Activated CD8-positive, alpha-beta memory T cell treated with anti-CD3 and anti-CD28 coated beads, Interleukin-2, amount 50 U/mL, for 48 hours (primary cell): ENCODE measurements at places on chromosomes 6 and 20.

- peak; percentile 61 for DNase-seq
Measured at GRCh38 chr6:3026791-3027626, 27.3 kb downstream of the NQO2 start.

DNA sequence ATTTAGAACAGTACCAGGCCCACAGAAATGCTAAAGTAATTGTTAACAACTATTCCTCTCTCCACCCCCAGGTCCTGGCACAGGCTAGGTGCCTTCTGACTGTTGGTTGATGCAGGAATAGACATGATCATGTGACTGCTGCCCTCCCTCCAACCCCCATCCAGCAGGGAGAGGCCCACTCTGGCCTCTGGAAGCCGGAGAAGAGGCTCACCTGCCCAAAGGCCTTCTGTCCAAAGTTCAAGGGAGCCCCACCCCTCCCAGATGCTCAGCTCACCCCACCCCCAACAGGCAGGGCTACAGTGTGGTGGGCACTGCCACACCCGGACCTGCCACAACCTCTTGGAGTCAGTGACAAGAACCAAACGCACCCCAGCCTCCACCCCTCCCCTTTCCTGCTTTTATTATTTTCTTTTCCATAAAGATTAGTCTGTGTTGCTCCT is 26.9 kb upstream of the FOXP4 start:
- DNase-seq: no peak

DNA sequence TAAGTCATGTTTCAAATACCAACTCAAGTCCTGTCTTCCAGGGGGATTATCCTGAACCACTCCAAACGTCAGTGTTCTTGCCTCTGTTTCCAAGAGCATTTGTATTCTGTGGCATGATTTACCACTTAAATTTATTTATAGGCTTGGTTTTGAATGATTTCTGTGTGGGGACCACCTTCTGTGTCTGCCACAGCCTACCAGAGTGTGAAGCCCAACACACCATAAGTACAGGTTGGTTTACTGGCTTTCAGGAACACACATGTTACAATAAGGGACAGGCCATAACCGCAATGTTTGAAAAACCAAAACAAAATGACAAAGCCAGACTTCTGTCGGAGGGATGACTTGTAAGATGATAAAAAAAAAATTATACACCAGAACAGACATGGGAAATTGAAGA is 56.5 kb upstream of the MAP3K7 start:
- no peak for DNase-seq

- no peak for DNase-seq
Measured at GRCh38 chr20:49762940-49763766, 49.5 kb upstream of the B4GALT5 start.

- DNase-seq: no peak
Measured at GRCh38 chr6:106910999-106911949, 63.3 kb downstream of the CD24 start.

GRCh38 chr20:48298851-48299484 is 513.7 kb upstream of the SULF2 start:
- no peak for DNase-seq

- DNase-seq: peak; percentile 81
Measured at GRCh38 chr6:53347921-53348370, 804 bp downstream of the ELOVL5 start.

- DNase-seq: no peak
Measured at GRCh38 chr20:1377984-1378734, 14.7 kb downstream of the FKBP1A start.

DNA sequence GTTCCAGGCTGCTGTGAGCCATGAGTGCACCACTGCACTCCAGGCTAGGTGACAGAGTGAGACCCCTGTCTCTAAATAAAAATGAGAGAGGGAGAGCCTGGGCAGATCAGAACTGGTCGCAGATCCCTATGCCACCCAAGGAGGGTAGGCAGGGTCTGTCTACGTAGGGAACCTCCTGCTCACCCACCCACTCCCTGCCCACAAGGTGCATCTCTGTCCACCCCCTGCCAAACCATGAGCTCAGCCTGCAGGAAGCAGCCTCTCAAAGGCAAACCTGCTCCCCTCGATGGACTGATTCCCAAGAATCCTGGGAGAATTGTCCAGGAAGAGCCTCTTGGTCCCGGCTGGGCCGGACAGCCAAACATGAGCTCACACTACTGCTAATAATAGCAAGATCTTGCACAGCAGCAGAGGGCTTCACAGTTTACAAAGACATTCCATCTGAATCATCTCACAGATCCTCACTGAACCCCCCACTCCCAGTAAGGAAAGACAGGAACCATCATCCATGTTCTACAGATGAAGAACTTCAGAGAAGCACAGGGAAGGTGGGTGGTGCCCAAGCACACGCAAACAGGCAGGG is 27.8 kb upstream of the TLDC2 start:
- DNase-seq: no peak

GRCh38 chr6:28218312-28219248 is 6.5 kb upstream of the ZSCAN9 start:
- DNase-seq: no peak

DNA sequence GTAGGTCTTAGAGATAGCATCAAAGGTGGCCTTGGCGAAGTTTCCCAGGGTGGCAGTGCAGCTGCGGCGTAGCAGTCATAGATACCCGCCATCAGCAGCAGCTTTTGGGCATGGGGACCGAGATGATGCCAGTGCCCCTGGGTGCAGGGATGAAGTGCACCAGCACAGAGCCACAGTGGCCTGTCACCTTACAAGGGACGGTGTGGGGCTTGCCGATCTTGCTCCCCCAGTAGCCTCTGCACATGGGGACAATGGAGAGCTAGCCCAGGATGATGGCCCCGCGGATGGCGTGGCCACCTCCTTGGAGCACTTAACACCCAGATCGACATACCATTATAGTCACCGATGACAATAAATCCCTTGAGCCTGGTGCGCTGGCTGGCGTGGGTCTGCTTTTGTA is 195.5 kb downstream of the ZMYND8 start:
- DNase-seq: no peak

DNA sequence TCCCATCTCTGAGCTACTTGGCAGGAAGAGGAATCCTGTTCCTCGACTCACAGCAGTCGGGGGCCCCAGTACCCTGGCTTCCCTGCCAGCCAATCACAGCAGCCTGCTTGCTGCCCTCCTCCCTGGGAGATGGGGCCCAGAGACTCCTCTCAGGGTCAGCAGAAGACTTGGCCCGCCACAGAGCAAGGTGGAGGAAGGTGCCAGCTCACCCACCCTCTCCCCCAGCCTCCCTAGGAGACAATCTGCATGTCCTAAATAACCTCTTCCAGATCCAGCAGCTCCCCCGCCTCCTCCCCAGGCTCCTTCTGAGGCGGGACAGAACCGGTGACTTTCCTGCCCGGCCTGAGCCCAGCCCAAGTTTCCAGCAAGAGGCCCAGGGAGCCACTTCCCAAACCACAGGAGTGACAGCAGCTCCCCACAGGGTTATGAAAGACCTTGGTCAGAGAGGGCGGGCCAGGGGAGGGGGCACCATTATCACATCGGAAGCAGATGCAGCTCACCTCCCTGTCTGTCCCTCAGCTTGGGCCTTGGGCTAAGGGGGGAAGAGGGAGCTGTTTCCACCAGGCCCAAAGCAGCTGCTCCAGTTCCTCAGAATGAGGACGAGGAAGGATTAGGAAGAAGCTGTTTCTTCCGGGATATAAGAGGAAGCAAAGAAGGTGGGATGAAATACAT is 2.3 kb downstream of the CCND3 start:
- DNase-seq: peak; percentile 74

DNA sequence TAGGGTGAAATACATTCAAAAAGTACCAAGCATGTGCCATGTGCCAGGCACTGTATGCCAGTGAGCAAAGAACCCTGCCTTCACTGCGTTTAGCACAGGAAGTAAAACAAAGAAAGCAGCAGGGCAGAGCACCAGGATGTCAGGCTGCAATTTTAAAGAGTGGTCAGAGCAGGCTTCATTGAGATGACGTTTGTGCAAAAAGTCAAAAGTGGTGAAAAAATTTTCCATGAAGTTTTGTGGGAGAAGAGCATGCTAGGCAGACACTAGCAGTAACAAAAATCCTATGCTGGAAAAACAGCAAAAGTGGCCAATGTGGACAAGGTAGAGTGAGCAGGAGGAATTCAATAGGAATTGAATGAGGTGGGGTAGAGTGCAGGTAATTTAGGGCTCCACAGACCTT is 31.3 kb downstream of the AKIRIN2 start:
- DNase-seq: no peak

DNA sequence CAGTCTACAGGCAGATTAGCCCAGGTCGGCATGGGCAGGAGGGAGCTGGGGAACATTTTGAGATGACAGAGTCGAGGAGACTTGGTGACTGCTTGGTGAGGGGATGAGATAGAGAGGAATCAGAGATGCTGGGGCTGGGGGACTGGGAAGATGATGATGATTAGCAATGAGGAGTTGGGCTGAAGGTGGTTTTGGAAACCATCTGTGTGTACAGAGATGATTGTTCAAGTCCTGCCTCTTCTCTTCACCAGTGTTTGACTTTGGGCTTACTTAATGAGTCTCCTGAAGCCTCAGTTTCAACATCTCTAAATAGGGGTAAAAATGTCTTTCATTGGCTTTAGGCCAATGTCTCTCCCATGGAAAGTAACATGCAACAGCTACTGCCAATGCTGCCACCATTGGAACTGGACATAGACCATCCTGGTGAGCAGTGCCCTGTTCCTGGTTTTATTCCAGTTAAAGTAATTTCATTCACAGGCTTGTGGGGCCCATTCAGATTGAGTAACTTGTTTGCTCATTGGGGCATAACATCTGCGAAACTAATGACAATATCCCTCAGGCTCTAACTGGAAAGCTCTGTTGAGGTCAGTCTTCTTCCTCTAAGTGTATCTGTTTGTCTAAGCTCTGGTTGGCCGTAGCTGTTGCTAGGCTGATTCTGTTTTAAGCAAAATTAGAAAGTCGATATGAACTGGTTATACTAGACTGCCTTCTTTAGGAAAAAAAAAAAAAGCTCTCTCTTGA is 99.1 kb downstream of the ARMC2 start:
- no peak for DNase-seq

DNA sequence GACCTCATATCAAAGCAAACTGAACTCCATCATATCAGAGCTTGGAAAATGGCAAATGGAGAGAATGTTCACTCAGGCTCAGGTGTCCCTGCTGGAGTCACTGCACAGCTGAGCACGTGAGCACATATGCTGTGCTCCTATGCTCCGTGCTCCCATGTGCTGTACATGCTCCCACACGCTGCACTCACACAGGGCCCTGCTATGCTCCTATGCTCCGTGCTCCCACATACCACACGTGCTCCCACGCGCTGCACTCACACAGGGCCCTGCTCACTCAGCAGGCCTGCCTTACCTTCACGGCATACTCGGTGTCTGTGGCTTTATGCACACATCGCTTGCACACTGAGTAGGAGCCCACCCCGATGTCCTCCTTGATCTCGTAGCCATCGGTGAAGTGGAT is 65.7 kb upstream of the MPC1 start:
- DNase-seq: peak; percentile 26

DNA sequence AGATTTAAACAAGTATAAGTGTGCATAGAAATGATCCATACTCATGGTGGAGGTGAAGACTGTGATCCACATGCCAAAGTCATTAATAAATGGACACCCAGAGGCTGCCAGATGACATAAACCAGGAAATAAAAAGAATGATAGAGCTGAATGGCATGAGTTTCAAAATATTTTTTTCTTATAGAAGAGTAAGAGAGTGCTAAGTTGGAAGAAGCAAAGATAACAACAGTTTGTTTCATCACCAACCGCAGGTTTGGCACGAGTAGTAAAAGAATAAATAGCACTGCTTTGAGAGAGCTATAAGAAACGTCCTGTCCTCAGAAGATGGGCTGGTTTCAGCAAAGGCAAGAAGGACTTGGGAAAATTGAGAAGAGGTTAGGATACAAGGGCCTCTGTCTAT is 246.9 kb downstream of the UBE3D start:
- DNase-seq: no peak

DNA sequence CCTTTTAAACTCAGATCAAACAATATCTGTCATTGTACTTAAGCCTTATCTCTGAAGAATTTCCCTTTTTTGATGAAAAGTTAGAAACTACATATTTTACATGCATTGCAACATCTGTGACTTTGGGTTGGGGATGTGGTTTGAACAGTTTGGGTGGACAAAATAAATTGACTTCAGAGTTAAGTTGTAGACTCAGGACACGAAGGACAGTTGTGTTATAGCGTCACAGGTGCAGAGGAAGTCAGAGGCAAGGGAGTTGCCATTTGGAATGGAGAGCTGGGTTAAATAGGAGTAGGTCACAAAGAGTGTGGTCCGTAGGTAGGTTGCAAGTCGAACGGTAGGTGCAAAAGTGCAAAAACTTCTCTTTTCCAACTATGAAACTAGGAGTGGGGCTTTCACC is 46.0 kb downstream of the ZFAND3 start:
- DNase-seq: no peak

GRCh38 chr20:50284811-50285375 is 94.3 kb downstream of the CEBPB start:
- DNase-seq: no peak

GRCh38 chr6:151616600-151616999 is 122.8 kb downstream of the CCDC170 start:
- no peak for DNase-seq

DNA sequence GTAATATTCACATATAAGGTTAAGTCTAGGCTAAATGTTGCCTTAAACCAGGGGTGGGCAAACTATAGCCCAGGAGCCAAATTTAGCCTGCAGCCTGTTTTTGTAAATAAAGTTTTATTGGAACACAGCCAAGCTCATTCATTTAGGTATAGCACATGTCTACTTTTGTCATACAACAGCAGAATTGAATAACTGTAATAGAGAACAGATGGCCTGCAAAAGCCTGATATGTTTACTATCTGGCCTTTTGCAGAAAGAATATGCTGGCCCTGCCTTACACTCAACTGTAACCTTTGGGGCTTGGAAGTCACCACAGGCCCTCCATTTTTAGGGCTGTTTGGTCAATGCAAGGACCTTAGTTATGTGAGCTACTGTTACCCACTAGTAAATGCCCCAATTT is 17.7 kb upstream of the BCLAF1 start:
- no peak for DNase-seq

DNA sequence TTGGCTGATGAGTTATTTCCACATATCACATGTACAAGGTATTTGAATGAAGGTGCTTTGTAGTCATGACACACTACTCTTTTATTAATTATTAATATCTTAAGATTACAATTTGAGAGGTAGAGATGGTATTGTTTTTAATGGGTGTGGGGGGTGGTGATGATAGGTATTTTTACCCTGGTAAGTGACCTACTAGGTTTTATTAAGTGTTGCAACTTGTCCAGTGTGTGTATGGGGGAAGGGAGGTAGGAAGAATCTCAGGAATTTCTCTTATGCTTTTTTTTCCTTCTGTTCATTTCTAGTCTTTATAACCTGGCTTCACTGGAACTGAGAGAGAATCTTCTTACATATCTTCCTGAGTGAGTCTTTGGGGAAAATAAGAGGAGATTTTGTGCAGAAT is 101.4 kb downstream of the LRRC1 start:
- DNase-seq: no peak

DNA sequence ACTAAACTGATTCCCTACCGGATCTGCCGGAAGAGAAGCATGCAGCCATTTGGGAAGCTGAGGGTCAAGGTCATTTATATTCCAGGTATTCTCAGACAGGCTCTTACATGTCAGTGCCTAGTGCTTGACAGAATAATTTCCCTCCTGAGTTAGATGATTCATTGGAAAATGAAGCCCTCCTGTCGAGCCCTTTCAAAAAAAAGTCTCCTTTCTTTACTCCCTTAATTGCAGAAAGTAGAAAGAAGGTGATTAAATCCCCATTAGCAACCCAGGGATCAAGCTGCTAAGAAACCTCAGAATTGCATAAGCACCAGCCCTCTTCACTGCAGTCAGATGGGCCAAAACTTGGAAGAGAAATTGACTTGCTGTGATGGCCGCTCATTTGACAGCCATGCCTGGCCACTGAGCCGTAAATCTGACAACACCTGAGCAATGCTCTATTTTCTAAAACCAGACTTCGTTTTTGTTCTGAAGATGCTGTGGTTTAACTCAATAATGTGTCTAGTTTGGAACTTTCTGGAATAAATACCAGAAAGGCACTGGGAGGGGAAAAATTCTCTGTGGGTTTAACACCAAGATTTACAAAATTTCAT is 61.0 kb upstream of the ARMH2 start:
- DNase-seq: no peak
